ENCODE measurements at places on chromosomes 2 and 18.

GRCh38 chr2:146465460-146465859 is 1379.4 kb upstream of the ACVR2A start:
- H3K27me3 ChIP-seq: no peaks in the 10 kb centered on the region
- H3K4me3 ChIP-seq: no peak overlapping the region
- DNase-seq: no peak
- no peaks in the 10 kb centered on the region for H3K4me1 ChIP-seq
- no peaks in the 10 kb centered on the region for H3K36me3 ChIP-seq

DNA sequence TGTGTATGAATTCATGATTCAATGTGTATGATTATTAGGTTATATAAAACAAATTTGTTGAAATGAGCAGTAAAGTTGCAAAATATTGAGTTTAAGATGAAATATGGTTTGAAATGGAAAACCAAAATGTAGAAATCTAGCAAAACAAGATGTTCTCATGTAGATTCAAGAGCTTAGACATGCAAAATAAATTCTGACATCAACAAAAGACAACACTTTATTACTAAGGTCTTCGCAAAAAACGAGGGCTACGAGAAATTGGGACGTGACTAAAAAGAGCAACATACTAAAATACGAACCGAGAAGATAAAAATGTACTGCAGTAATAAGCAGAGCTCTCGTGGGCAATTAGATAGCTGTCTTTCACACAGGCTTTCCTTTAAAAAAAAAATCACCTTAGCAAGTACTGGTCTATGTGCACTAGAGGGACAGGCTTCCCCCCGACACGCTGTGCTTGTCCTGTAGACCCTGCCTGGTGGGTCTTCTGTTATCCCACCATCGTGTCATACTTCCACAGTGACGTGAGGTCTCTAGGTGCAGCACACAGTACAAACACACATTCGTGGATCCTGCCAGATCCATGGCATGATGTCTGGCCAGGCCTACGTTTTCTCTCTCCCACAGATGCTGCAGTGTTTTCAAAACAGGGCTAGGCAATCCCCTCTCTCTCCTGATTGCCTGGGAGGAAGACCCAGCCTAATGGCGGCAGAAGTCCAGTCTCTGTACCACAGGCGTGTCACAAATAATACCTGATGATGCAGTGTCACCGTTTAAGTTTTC is 240.8 kb downstream of the TCF4 start:
- H3K4me1 ChIP-seq: no peaks in the 10 kb centered on the region
- H3K4me3 ChIP-seq: no peak overlapping the region
- DNase-seq: no peak
- H3K27ac ChIP-seq: peak overlapping the region; percentile 6

DNA sequence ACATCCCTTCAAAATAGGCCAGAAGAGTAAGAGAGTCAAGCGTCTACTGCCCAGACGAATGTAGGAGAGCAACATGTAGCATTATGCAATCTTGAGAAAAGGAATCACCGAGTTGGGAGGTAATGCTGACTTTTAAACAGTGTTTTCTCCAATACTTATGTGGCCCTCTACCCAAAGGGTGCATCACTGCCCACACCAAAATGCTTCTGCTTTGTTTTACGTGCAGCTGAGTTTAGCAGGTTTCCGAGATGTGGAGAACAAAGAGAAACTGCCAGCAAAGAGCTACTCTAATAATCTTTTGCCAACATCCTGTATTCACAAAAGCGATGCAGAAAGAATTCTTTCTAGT is 63.4 kb upstream of the ZEB2 start:
- no peak for DNase-seq
- H3K4me1 ChIP-seq: no peaks in the 10 kb centered on the region
- H3K4me3 ChIP-seq: no peak overlapping the region

DNA sequence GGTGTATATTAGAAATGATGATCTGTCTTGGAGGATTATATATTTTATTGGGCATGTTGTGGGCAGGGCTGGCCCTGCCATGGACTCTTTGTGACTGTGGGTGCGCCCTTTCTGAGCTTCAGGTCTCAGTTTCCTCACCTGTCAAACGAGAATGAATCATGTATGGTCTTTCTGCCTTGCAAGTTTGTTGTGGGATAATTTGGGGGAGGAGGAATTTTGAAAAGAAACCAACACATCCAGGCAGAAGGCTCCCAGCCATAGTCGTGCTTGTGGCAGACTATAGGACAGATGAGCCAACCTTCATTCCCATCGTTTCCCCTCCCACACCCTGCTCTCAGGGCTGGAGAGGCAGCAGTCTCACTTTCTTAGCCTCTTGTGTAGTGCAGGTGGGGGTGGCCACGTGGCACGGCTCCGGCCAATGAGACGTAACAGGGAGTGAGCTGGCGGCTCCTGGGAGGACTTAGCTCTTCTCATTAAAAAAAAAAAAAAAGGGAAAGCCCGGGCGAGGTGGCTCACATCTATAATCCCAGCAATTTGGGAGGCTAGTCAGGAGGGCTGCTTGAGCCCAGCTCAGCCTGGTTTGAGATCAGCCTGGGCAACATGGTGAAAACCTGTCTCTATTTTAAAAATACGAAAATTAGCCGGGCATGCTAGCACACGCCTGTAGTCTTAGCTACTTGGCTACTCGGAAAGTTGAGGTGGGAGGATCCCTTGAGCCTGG is 63.1 kb downstream of the RHOB start:
- H3K4me1 ChIP-seq: peaks cover 5% of the 10 kb centered on the region
- peak overlapping the region; percentile 22 for H3K4me3 ChIP-seq
- peak overlapping the region; percentile 46 for H3K27ac ChIP-seq

DNA sequence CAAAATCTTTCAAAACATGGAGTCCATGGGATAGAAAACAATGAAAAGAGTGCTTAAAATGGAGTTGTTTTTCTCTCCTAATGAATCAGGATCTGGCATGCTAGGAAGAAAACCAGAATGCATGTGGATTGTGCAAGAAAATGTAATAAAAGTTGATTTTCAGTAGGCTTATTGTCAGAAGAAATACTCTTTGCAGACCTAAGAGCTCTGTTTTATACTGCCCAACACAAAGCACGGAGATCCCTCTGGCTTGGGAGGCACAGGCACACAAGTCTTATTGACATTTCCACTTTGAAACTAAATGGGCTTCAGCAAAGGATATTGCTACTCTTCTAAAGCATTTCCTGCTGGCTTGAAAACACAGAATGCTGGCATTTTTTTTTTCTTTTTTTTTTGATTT is 15.5 kb upstream of the DAPL1 start:
- H3K36me3 ChIP-seq: no peaks in the 10 kb centered on the region
- H3K27me3 ChIP-seq: no peaks in the 10 kb centered on the region
- no peak for DNase-seq
- no peak overlapping the region for H3K4me3 ChIP-seq
- no peaks in the 10 kb centered on the region for H3K4me1 ChIP-seq
